Stimulated activated CD4-positive, alpha-beta T cell treated with anti-CD3 and anti-CD28 coated beads, TNF-alpha, amount 100 ng/mL, for 24 hours (primary cell): ENCODE measurements at places on chromosomes 7 and 10.

- DNase-seq: no peak
Measured at GRCh38 chr10:48447356-48448215, 141.1 kb downstream of the MAPK8 start.

DNA sequence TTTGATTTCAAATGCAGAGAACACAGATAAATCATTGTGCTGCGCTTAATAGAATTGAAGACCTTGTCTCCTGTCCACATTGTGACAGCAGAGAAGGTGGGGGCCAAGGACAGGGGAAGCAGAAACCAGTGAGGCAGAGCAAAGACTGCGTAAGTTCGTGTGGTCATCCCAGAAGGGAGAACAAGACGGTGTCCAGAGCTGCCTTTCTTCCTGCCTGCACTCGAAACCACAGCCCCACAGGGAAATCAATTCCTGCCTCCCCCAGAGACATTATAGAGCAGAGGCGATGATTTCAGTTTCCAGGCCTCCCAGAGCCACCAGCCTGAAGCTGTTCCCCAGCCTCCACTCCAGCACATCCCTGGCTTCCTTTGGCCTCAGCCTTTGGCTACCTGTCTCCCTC, 39.7 kb upstream of the UCN3 start:
- no peak for DNase-seq

GRCh38 chr7:80829527-80829926, 89.3 kb downstream of the SEMA3C start:
- DNase-seq: no peak

DNA sequence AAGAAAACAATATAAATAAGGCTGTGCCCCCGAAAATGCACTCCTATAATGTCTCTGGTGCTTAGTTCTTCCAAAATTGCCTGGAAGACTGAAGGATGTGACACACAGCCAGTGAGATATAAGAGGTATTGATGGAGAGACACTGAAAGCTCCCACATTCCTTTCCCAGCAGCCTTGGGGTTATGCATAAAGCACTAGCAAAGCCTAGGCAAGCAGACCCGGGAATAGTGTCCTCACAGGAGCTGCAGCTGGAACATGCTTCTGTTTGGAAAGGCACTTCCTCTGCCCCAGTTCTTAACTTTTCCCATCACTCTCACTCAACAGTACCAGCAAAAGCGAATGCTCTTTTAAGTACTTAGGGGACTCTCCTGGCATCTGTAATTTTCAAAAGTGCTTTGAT, 178.0 kb downstream of the AMPH start:
- DNase-seq: no peak

GRCh38 chr7:135348493-135348892, 114.9 kb downstream of the STRA8 start:
- no peak for DNase-seq

GRCh38 chr10:3173171-3173878, 743 bp upstream of the PITRM1 start:
- DNase-seq: no peak

GRCh38 chr10:103265717-103266329, 11.1 kb upstream of the INA start:
- no peak for DNase-seq

DNA sequence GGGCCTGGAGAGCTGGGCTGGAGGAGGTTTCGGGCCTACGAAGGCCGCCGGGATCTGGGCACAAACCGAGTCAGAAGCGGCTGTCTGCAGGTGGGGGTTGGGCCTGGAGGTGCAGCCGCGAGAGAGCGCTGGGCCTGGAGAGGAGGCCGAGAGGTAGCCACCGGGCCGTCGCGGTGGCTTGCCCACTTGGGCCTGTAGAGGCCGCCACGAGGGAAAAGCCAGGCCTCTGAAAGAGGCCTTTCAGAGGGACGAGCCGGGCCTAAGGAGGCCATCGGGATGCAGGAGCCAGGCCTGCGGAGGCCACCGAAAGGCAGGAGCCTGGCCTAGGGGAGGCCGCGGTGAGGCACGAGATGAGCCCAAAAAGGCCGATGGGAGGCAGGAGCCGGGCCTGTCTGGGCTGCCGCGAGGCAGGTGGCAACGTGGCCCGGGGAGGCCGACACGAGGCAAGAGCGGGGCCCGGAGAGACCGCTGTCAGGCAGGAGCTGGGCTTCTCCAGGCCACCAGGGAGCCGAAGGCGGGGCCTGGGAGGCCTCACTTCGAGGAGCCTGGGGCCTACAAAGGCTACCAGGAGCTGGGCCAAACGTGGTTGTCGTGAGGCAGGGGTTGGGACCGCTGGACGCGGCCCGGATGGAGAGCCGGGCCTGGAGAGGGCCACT, 25.6 kb downstream of the MDH2 start:
- no peak for DNase-seq

GRCh38 chr10:71719042-71719441, 536 bp downstream of the C10orf105 start:
- no peak for DNase-seq

GRCh38 chr7:117075934-117076333, 122.6 kb downstream of the ST7 start:
- no peak for DNase-seq

- DNase-seq: no peak
Measured at GRCh38 chr7:23471106-23471859, 992 bp upstream of the IGF2BP3 start.

- no peak for DNase-seq
Measured at GRCh38 chr7:4738711-4739527, 36.5 kb upstream of the AP5Z1 start.

DNA sequence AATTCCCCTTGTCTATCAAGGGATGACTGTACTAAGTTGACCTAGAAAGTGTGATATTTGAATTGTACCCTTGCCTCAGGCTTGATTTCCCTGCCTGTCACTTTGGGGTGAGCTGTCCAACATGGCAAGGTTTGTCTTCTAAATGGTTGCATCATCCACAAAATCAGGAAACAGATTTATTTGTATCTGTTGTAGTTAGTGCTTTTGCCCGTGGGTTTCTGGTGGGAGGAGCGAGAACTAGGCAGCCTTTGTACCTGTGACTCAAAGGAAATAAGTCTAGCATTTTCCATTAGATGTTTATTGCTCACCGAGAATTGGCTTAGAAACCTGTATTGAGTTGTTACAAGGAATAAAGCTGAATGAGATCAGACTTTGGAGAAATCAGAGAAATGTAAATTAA, 650.8 kb downstream of the LRMDA start:
- DNase-seq: no peak

DNA sequence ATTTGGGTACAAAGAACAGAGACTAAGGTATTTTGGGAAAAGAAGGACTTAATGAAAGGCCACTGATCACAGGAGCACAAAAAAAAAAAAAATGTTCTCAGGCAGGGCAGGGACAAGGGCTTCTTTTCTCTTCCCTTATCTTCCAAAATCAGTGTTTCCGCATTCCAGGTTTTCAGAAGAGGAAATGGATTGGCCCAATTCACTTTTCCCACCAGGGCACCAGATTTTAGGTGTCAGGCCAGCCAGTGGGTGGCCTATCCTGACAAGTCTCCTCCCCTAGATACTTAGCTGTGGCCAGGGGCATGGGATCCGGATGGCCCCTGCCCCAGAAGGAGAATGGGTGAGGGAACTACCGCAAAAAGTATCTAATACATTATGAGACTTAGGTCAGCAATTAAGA, 88.9 kb upstream of the WAC start:
- DNase-seq: no peak

DNA sequence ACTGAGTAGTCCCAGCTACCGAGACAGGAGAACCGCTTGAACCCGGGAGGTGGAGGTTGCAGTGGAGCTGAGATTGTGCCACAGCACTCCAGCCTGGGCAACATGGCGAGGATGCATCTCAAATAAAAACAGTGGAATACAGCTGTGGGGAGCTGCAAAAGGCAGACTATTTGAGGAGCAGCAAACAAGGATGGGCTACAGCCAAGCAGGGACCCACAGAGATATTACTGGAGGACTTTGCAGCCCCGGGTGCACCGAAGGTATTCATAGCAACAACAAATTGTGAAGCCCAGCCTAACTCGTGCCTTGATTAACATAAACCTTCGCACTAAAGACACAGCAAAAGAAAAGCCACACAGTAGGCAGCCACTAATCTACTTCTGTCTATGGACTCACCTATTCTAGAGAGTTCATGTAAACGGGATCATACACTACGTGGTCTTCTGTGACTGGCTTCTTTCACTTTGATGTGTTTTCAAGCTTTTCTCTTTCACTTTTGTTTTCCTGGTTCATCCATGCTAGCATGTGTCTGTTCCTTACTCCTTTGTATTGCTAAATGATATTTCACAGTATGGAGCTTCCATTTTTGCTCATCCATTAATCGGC, 34.0 kb downstream of the PODXL start:
- DNase-seq: no peak

DNA sequence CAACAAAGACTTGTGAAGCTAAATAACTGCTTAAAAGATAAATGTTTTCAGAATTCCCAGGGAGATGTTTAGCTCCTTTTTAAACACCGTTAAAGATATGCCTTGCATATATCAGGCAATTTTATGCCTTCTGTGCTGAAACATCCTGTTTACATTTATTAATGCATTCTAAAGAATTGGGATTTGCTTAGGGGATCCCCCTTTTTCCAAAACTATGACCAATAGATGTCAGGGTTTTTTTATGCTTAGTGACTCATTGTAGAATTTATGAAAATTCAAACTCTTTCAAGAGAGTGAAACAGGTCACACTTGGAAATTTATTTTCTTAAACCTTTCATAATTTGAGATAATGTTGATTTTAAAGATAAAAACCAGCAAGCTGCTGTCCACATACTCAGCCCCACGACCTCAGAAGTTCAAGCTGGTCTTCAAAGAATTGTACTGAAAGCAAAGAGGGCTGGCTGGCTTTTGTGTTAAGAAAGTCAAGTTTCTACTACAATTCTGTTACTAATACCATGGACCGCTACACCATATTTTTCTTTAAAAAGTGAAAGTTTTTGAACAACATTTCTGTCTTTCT, 411.8 kb downstream of the ETV1 start:
- DNase-seq: no peak

GRCh38 chr7:47833211-47833610, 115.1 kb downstream of the PKD1L1 start:
- DNase-seq: no peak

DNA sequence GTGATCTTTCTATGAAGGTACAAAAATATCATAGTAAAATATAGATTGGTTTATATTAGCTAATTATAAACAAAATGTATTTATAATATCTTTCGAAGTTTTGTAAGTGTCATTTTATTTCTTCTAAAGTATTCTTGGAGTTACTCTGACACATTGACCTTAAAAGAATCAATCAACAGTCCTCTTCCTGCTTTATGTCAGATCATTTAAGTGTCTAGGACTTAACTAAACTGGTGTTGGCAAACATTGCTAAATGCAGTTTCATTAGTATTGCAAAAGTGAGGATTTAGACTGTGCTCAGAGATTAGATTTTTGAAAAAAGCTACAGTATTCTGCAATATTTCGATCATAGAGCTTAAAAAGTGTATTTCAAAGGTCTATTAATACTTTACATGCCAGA, 10.3 kb downstream of the GLCCI1 start:
- DNase-seq: no peak

DNA sequence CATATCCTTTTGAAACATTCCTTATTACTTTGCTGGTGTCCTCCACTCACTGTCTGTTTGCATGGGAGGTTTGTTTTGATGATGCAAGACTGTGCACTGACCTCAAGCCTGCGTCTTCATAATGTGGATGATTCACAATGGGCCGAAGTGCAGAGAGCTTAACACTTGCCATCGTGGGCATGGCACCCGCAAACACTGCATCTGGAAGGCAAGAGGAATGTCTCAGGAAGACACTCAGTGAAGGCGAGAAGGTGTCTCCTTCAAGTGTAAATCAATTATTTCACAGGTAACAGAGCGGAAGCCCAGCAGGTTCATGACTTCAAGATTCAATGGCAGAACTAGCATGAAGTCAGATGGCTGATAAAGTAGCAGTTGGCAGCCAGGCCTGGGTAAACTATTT, 98.1 kb downstream of the DPY19L1 start:
- DNase-seq: no peak

GRCh38 chr10:374354-374753, 239.1 kb downstream of the ZMYND11 start:
- no peak for DNase-seq

DNA sequence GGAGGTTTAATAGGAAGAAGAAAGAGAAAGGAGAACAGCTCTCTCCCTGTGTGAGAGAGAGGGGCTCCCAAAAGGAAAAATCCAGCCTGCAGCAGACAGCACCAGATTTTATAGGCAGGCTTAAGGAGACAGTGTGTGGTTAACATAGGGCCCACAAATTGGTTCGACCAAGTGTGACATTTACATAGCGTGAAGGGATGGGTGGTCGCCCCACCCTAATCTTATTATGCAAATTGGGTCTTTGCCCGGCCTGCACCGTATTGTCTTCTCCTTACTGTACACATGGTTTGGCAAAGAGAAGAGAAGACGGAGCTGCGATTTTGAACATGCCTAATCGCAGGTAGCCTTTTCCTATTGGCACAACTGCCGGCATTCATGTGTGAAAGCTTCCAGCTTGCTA, 756.3 kb downstream of the NXPH1 start:
- DNase-seq: no peak

- no peak for DNase-seq
Measured at GRCh38 chr10:527416-527815, 162.1 kb downstream of the DIP2C start.

- no peak for DNase-seq
Measured at GRCh38 chr10:18179891-18180290, 39.7 kb downstream of the CACNB2 start.

DNA sequence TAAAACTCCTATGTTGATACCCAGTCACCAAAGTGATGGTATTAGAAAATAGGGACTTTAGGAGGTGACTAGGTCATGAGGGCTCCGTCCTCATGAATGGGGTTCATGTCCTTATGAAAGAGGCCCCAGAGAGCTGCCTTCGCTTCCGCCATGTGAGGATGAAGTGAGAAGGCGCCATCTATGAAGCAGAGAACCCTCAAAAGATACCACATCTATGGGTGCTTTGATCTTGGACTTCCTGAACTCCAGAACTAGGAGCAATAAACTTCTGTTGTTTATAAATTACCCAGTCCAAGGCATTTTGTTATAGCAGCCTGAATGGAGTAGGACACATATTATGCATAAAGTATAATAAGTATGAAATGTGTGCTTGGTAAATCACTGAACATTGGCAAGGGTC, 8.1 kb upstream of the PDSS1 start:
- DNase-seq: no peak

DNA sequence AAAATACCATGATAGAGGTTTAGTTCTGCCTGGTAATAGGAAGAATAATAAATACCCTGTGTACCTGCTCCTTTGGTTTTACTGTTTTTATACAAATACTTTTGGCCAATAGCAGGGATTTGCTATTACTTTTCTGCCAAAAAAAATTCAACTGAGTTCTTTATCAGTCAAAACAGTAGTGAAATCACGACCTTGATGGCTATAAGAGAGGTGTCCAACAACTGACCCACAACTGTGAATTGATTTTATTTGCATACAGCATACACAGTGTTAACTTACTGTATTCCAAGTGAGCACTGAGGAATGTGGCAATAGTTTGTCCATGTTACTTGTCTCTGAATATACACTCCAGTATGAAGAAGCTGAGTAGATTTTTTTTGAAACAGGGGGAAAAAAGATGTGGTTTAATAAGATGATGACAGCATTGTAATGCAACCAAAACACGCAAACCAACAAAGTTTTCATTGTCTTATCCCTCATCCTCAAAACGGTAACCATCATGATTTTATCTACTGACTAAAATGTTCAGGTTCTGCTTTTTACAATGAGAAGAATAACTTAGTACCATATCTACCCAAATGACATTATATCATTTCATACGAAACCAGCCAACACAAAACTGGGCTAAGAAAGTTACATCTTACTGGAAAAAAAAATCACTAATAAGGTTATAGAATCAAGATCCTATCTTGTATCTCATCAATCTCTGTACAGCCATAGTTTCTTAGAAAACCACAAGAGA, 63.3 kb downstream of the GSAP start:
- no peak for DNase-seq
